NCI-H2107 (cell line): ENCODE measurements at places on chromosomes 16 and 17.

DNA sequence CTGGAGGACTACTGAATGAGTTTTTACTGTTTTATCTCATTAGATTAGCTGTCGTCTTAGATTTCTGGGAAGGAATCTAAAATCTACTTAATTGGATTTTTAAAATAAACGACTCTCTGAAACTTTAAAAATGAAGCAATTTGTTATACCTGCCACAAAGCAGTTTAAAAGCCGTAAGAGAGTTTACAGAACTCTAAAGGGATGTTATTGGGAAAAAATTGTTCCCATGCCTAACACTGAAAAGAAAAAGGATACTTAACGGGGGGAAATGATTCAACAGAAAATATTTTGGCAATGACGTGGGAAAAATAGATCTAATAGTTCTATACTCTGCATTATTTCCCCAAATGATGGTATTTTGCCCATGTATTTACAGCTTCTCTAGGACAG lies 27.0 kb downstream of the ARHGAP17 start:
- no peak for DNase-seq

DNA sequence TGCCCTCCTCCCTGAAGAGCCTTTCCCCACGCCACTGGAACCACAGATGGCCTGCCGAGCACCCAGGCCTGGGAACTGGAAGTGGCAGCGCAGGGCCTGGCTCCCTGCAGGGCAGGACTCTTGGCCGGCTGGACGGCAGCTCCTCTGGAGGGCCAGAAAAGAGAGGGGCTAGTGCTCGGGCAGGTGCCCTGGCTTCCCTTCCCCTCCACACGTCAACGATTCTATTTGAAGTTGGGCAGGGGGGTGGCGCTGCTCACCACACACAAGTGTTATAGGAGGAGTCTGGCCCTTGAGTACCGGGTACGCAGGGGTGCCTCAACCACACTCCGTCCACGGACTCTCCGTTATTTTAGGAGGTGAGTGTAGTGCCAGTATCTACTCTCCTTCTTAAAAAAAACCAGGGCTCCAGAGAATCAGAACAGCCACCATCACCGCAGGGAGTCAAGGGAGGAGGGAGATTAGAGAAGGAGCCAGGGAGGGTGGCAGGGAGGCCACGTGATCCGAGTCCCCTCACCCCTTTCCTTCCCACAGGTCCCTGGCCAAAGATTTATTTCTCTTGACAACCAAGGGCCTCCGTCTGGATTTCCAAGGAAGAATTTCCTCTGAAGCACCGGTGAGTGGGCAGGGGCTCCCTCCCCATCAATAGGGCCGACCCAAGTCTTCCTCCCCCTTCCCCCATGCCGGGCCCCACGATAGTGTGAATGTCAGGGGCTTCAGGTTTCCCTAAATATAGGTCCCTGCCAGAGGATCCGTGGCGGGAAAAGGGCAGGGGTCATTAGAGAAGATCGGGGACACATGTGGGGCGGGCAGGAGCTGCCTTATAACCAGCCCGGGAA lies 1.4 kb upstream of the ALDOA start:
- peak; percentile 51 for DNase-seq

GRCh38 chr16:85800321-85800669 lies 800 bp downstream of the COX4I1 start:
- DNase-seq, result no peak

- no peak for DNase-seq
Measured at GRCh38 chr17:27091043-27091497, 202.8 kb upstream of the WSB1 start.

GRCh38 chr16:58628845-58629732 lies 537 bp downstream of the CNOT1 start:
- DNase-seq, result no peak

DNA sequence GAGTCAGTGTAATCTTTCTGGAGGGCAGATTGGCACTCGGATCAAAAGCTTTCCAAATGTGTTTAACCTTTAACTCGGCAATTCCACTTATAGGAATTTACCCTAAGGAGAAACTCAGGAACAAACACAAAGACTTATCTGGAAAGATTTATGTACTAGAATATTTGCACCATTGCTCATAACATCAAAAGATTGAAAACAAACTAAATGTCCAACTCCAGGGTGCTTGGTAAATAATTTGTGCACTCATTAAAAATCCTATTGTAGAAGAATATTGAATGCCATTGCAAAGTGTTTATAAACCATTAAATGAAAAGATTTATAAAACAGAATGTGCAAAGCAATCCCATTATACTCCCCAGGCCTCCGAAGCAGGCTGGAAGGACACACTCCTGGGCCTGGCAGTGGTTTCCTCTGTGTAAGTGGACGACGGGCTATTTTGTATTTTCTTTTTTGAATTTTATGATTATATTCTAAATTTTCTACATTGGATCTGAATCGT lies 18.7 kb upstream of the RBFOX3 start:
- no peak for DNase-seq

DNA sequence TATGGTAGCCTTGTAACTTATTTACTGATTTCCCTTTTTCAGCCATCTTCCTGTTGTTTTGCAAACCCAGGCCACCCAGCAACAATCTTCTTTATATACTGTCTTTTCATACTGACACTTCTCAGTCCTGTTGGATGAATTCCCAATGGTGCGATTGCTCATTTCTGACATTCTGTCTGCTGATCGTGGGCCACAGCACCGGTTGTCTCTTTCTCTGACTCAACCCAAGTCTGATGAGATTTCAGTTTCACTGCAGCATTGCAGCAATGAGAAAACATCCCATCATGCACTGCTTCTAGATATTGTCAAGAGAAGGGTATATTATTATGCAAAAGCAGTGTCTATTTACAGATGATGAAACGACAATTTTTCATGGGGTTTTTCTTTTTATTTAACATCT lies 349.2 kb upstream of the HSBP1 start:
- no peak for DNase-seq

DNA sequence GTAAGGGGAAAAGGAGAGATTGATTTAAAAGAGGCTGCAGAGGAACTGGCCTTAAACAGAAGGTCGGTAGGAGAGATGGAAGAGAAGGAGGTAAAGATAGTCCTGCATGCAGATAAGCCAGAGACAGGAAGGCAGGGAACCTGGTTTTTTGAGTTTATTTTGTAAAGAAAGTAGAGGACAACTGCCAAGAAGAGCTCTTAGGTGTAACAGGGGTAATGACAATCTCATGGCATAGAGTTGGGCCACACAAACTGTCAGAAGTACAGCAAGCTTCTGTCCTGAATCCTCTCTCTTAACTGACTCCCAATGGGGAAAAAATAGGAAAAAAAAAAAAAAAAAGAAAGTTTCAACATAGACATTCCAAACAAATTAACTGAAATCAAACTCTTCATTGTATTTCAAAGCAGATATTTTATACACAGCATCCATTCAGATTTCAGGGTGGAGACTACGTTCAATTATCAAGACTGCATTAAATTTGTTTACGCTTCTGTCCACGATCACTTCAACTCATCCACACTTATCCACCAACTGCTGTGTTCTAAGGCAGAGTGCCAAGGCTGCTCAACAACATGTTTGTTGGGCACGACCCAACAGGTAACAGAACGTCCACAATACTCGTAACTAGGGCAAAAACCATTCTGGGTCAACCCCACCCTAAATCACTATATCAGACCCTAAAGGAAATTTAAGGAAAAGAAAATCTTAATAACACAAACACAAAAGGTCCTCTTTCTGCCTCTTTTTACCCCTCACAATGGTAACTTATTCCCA lies 34.9 kb downstream of the USP31 start:
- DNase-seq, result no peak

GRCh38 chr17:52157603-52158449 lies 688 bp downstream of the CA10 start:
- DNase-seq, result no peak

- no peak for DNase-seq
Measured at GRCh38 chr17:78173097-78173715, 4.8 kb downstream of the SYNGR2 start.

DNA sequence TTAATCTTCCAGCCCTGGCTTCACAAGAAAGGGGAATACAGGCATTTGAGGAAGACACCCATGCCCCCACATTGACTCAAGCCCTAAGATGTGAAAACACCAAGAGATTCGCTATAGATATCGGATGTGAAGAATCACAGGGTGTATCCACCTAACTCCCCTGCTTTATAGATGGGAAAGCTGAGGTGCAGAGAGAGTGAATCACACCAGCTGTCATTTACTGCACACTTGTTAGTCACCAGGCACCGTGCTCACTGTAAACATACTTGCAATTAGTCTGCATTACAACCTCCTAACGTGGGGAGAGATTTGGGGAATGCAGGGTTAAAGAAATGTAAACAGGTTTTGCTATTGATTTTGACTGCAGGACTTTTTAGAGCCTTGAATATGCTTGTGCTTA lies 325.5 kb downstream of the C16orf95 start:
- DNase-seq, result no peak

- no peak for DNase-seq
Measured at GRCh38 chr16:87539113-87539512, 46.3 kb upstream of the ZCCHC14 start.

- no peak for DNase-seq
Measured at GRCh38 chr17:19568016-19568350, 34.3 kb downstream of the SLC47A1 start.

GRCh38 chr17:15944759-15945526 lies at the start of gene ADORA2B:
TSS of gene ADORA2B (plus strand) at chr17:15945130. CDS start at chr17:15945249, 119 bp downstream.
- no peak for DNase-seq

- DNase-seq, result no peak
Measured at GRCh38 chr17:2602597-2603017, 9.2 kb downstream of the PAFAH1B1 start.

DNA sequence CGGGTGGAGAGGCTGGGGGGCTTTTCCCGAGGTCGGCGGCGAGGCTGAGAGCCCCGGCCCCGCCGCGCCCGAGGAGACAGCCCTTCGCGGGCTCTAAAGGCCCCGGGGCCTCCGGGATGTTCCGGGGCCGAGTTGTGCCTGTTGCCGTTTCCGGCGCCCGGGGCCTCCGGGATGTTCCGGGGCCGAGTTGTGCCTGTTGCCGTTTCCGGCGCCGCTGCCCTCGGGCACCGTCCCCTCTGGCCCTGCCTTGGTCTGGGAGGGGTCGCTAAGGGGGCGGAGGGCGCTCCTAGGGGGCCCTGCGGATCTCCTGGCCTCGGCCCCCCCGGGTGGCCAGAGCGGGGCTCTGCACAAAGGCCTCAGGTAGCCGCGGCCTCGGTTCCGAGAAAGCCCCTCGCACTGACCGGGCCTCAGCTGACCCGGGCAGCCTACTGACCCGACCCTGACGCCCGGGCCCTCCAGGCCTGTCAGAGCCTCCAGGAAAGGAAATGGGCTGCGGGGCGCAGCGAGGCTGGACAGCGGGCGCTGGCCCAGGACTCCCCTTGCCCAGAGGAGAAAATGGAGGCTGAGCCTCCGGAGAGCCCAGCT lies 24.2 kb downstream of the ACTG1 start:
- DNase-seq, result no peak

DNA sequence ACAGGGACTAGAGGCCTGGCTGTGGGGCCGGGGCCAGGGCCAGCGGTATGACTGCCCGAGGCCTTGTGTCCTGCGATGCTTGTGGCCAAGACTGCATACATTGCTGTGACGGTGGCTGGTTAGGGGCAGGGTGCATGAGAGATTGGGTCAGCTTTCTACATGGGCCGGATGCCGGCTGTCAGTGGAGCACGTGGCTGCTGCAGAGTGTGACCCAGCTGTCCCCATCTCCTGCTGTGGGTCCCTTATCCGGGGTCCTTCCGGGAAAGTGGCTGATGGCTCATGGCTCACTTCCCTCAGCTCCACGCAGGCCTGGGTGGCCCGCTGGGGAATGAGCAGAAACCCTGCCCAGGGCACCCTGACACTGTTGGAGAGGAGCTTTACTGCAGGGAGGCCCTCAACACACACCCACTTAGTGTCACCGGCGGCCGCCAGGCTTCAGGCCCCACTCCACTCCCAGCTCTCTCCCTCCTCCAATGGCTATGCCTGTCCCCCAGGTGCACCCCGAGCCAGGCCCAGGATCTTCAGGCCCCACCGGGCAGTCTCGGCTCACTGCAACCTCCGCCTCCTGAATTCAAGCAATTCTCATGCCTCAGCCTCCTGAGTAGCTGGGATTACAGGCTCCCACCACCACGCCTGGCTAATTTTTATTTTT lies 808 bp upstream of the RGS11 start:
- DNase-seq, result no peak

- DNase-seq, result no peak
Measured at GRCh38 chr17:66835476-66835875, 559 bp downstream of the CACNG5 start.

DNA sequence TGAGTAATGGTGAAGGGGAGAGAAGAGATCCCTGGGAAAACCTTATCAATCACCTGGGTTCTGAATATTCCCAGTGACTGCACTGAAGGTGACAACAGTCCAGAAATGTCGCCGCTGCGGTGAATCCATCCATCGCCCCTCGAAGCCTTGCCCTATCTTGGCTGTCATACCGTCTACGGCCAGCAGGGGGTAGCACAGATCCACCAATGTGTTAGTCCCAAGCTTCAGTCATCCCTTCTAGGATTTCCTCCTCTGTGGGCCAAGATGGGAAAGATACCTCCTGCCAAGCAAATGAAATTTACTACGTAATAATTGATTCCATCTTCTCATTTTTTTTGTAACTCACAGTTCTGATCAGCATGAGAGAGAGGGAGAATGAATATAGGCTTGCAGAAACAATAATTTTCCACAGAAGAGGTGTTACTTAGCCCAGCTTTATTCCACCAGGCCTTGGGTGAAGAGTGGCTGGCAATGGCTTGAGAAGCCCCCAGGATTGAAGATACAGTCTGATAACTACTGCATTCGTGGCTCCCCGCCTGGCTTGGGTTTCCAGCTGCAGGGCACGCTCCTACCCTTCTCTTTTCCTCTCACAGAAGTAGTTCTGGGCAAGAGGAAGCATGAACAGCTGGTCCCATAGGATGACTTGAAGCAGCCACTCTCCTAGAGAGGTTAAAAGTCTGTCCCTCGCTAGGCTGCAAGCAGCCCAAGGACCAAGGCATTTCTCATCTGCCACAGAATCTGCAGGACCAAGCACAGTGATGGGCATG lies 2.6 kb upstream of the FMNL1 start:
- DNase-seq, result peak; percentile 76

GRCh38 chr16:70800311-70800710 lies 647 bp downstream of the VAC14 start:
- DNase-seq, result no peak

DNA sequence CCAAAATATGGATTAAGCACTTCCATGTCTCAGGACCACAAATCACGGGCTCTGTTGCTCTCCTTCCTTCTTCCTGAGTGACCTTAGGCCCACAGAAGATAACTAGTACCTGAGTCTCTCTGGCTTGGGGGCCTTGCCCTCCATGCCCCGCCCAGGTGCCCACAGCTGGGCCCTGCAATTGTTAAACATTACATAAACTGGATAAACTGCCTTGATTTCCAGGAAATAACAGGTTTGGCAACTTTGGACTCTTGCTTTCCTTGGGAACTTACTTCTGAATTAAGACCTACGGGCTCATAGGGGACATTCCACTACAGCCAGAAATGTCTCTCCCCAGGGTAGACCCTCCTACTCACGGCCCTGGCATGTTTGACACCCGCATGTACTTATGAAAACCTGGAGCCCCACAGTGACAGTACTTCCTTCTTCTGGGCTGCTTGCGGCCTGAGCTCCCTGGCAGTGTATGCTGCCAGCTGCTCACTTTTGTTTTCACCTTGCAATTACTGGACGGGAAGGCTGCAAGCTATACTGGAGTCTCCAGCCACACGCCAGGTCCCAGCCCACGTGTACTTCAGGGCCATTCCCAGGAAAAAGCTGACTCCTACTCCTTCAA lies 2.3 kb upstream of the UBALD2 start:
- no peak for DNase-seq
